ENCODE measurements at places on chromosomes 13 and 19. TPM values are rescaled to one million over a fixed set of nuclear protein-coding genes. Genes with fewer than 3 reads are reported as not detected.
A peak's percentile ranks its signal among the peaks of the same experiment; 100 is the strongest.

Gene ZNF296
- not detected for total RNA-seq

GRCh38 chr13:21616205-21616866 is 12.4 kb upstream of the MICU2 start:
- no peak for DNase-seq

Gene PSG2
- total RNA-seq, result not detected

Gene ATXN8OS
- not detected for total RNA-seq

Gene SLC5A5
- total RNA-seq, result not detected

GRCh38 chr13:110212529-110212928 is 94.4 kb downstream of the COL4A1 start:
- DNase-seq, result no peak

Gene TMPRSS9
- total RNA-seq, result not detected

DNA sequence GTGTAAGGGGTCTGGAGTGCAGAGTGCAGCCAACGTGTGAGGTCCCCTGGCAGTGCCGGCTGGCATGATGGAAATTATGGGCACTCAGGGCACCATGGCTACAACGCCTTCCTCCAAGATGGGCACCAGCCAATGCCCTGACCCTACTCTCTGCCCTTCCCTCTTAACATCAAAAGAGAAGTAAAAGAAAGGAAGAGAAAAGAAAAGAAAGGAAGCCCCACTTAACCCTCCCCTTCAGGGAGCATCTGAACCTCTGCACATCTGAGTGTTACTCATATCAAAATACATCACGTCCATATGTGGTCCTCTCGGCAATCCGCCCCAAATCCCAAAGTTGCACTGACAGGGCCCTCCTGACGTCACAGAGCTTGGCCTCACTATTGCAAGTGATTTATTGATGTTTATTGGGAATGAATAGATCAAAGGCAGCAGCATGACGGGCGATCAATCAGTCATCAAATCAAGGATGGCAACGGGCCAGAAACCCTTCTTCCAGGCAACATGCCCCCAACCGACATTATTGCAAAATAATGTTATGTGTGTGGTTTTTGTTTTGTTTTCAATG is 1.3 kb downstream of the TSHZ3 start:
- DNase-seq, result no peak

Gene PRR19
- 0.52 TPM for total RNA-seq

GRCh38 chr13:78587395-78587794 is 16.0 kb downstream of the POU4F1 start:
- DNase-seq, result no peak

DNA sequence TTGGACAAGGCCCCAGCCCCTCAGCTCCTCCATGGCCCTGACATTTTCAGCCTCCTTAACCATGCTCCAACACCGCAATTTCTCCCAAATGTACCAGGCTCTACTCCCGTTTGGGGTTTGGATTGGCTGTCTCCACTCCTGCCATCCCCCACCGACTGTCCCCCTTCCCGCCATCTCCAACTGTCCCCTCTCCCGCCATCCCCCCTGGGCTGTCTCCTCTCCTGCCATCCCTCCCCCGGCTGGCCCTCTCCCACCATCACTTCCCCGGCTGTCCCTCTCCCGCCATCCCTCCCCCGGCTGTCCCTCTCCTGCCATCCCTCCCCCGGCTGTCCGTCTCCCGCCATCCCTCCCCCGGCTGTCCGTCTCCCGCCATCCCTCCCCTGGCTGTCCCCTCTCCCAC is 5.4 kb downstream of the BCAT2 start:
- no peak for DNase-seq

- DNase-seq, result peak; percentile 76
Measured at GRCh38 chr19:15332311-15332996, at the start of gene BRD4. Gene BRD4, minus strand, starts transcription at chr19:15332539. Its CDS starts 59,440 bp downstream, at chr19:15273099.
